ENCODE measurements at places on chromosomes 13 and 19.

DNA sequence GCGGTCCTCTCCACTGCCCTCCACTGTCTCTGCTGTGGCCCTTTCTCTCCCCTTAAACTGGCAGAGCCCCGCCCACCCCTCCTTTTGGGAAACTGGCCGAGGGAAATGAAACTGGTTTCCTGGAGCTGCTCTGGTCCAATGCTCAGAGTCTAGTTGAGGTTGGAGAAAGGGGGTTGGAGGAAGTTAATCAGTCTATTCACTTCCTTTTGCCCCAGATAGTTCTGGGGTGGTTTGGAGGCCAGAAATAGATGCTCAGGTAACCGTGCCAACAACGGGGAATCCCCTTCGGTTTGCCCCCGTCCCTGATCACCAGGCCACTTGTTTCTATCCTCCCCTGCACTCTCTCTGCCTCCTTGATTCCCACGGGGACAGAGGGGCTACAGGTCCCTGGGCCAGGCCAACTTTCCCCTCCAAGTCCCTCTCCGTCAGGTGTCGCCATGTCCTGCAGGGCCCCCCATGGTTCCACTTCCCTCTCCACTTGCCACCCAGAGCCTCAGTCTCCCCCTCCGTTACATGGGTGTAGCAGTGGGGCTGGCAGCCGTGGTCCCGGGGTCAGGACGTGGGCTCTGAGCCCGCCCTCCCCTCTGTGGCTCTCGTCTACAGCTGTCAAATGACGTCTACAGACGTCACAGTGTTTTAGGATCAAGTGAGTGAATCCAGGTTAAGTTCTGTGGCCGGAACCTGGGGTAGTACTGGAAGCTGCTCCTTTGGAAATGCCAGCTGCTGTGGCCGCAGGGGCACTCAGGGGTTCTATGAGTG, at the start of gene IL4I1:
Gene IL4I1, minus strand, starts transcription at position 25 of the 759 bp plus-strand sequence. CDS start 727 bp downstream, outside the sequence.
- DNase-seq, result peak; percentile 87

DNA sequence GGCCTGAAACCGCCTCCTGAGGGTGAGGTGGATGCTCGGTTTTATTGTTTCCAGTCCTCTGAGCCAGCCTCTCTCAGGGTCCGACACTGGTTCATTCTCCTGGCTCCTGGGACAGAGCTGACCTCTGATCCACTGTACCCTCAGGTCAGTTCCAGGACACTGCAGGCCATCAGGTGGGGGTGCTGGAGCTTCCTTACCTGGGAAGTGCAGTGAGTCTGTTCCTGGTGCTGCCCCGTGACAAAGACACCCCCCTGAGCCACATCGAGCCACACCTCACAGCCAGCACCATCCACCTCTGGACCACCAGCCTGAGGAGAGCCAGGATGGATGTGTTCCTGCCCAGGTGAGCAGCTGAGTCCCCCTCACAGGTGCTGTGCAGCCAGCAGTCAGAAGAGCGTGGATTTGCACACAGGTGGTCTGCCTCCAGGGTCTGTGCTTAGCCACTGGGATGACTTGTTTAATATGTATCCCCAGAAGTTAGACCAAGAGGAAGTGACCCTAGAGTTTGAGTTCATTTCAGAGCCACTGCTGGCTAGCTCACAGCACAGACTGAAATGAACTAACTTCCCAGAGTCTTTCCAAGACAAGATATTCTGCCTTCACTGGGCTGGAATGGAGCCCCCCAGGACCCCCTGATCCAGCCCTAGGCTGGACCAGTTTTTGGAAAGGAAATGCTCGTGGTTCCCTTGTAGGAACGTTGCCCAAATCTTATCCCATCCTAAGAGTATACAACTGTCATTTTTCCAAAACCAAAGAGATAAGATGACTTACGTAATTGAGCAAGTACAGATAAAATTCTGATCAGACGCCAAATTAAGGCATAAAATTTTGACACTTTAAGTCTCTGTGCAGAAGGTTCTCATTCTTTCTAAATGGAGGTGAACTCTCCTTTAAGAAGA, 8.8 kb downstream of the SERPINE3 start:
- DNase-seq, result no peak

DNA sequence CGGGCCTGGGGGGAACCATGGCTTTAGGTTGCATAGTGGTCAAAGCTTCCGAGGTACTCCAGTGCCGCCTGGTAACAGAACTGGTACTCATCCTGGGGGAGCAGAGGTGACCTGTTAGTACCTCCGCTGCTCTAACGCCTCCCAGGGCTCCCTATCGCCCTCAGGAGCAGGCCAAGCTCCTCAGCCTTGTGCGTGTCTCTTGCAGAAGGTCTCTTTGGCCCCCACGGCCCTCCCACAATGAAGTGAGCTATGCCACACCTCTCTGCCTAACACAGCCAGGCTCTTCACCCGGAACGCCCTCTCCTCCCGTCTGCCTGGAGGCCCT, 133.9 kb downstream of the PTPRS start:
- DNase-seq, result no peak

GRCh38 chr13:44810061-44810840, 179.0 kb downstream of the NUFIP1 start:
- no peak for DNase-seq

GRCh38 chr13:55815458-55816033, 1325.2 kb upstream of the PRR20A start:
- no peak for DNase-seq

- DNase-seq, result no peak
Observed at GRCh38 chr19:956766-957440, 27.2 kb upstream of the WDR18 start.

DNA sequence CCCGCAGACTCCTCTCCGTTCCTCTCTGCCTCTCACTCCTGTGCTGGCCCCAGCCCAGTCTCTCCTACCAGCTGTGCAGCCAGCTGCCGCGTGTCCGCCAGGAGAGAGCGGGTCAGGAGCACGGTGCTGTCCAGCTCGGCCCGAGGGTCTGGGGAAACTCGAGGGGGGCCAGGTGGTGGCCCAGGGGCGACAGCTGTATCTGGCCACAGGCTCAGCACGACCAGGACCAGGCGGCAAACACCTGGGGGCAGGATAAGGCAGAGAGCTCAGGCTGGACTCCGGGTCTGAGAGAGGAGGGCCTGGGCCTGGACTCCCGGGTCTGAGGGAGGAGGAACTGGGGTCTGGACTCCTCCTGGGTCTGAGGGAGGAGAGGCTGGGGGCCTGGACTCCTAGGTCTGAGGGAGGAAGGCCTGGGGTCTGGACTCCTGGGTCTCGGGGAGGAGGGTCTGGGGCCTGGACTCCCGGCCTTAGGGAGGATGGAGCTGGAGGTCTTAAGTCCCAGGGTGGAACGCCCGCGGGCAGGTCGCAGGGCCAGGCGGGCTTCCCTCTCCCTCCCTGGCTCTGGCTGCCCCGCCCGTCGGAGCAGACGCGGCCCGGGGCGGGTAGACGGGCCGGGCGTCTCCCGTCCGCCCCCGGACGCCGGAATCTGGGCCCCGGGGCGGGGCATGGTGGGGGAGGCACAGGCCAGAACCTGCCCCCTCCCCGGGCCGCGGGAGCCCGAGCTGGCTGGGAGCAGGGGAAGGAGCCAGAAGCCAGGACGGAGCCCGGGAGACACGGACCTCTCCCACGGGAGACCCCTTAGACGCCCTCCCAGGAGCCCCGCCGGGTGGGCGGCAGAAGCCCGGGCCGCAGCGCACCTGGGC, 1.3 kb downstream of the IL11 start:
- no peak for DNase-seq

DNA sequence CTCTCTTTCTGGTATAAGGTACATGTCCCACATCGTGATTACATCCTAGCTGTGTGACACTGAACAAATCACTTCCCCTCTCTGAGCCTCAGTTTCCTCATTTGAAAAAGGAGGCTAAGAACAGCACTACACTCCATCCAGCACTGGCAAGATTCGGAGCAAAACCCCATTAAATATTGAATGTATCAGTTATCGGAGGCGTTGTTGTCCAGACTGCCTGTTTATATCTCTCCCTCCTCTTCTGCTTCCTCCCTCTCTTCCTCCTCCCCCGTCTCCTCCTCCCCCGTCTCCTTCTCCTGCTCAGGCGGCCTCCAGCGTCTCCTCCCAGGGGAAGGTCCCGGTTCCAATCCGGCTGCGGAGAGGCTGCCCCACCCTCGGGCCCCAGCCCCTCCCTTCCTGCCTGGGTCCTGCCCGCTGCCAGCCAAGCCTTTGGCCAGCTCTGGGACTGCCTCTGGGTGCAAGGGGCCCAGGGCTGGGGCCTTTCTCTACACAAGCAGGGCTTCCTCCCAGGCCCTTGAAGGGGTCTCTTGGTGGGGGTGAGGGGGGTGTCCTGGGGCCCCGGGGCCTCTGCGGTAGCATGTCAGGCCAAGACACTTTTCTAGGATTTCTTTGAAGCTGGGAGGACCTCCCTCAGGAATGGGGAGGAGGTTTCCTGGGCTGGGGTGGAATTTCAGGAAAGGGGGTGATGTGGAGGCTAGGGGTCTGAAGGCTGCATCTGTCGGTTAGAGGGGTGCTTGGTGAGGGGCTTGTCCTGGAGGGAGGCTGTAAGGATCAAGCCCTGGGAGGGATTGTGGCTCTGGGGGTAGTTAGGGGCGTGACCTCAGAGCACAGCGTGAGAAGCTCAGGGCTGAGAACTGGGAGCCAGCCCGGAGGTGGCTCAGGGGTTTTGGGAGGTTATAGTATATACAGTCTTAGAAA, 1.9 kb downstream of the RRAS start:
- DNase-seq, result no peak

Data from CD4-positive, alpha-beta T cell treated with Interleukin-1 beta for 1 hour (primary cell).